ENCODE measurements at places on chromosomes 16 and 17.

- H3K4me3 ChIP-seq: no peak overlapping the region
- no peaks in the 10 kb centered on the region for H3K27me3 ChIP-seq
- no peaks in the 10 kb centered on the region for H3K4me1 ChIP-seq
- DNase-seq: no peak
- H3K27ac ChIP-seq: no peak overlapping the region
Observed at GRCh38 chr16:50830698-50831097, 88.8 kb downstream of the CYLD start.

DNA sequence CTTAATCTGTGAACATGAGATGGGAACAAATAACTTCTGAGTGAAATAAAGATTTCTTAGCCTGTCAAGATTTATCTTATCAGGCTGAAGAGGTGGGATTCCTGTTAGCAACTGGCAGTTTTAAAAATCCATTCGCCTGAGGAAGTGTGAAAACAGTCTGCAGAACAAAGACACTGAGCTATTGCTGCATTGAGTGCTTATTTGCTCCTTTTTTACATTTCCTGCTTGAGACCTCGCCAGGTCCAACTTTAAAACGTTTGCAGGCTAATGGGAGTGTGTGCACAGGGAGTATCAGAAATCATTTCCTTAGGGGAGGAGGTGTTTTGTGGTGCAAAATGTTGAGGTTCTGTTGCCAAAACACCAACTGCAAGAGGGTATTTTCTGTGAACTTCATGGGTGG is 957.8 kb upstream of the RBFOX1 start:
- no peaks in the 10 kb centered on the region for H3K27me3 ChIP-seq
- no peak overlapping the region for H3K4me3 ChIP-seq
- H3K36me3 ChIP-seq: no peaks in the 10 kb centered on the region
- no peak for DNase-seq
- H3K27ac ChIP-seq: no peak overlapping the region
- H3K4me1 ChIP-seq: no peaks in the 10 kb centered on the region

DNA sequence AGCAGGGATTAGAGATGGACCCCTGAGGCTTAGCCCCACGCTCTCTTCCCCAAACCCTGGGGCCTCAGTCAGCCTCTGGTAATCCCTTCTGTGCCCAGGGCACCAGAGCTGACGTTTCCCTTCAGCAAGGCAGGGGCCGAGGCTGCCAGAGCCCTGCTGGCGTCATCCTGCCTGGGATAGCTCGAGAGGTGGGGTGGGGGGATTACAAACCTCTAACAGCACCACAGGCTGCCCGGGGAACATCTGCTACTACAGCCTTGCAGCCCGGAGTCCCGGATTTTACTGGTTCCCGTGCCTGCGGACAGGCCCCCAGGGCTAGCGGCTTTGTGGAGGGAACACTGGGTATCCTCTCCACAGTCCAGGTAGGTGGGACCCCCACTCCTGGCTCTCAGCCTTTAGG is at the start of gene AANAT:
Gene AANAT (plus strand): TSS at position 238 of the 400 bp plus-strand sequence. CDS start 1,144 bp downstream, outside the sequence.
- no peaks in the 10 kb centered on the region for H3K27me3 ChIP-seq
- DNase-seq: no peak
- H3K27ac ChIP-seq: no peak within 1 kb of the TSS
- peaks cover 3% of the 10 kb centered on the region for H3K4me1 ChIP-seq
- no peaks in the 10 kb centered on the region for H3K36me3 ChIP-seq

DNA sequence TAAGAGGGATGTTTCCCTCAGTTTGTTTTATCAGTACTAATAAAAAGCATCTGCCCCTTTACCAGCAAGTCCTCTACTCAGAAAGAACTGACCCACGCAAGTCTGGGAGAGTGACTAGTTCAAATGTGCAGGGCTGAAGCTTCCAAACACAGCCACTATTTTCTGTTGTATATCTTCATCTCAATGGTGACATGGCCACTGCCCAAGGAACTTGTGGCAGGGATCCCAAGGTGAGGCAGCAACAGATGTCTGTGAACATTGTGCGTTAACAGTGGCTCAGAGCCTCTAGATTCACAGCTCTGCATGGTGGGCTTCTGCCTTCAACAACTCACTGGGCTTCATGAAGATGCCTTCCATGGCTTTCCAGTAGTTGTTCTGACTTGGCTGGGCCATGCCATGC is 3.7 kb upstream of the BLTP2 start:
- H3K4me1 ChIP-seq: peaks cover 27% of the 10 kb centered on the region
- no peak overlapping the region for H3K4me3 ChIP-seq
- DNase-seq: no peak
- no peaks in the 10 kb centered on the region for H3K27me3 ChIP-seq

GRCh38 chr16:6356911-6357310 is 975.7 kb upstream of the RBFOX1 start:
- H3K36me3 ChIP-seq: no peaks in the 10 kb centered on the region
- H3K27me3 ChIP-seq: no peaks in the 10 kb centered on the region
- no peaks in the 10 kb centered on the region for H3K4me1 ChIP-seq
- DNase-seq: no peak

DNA sequence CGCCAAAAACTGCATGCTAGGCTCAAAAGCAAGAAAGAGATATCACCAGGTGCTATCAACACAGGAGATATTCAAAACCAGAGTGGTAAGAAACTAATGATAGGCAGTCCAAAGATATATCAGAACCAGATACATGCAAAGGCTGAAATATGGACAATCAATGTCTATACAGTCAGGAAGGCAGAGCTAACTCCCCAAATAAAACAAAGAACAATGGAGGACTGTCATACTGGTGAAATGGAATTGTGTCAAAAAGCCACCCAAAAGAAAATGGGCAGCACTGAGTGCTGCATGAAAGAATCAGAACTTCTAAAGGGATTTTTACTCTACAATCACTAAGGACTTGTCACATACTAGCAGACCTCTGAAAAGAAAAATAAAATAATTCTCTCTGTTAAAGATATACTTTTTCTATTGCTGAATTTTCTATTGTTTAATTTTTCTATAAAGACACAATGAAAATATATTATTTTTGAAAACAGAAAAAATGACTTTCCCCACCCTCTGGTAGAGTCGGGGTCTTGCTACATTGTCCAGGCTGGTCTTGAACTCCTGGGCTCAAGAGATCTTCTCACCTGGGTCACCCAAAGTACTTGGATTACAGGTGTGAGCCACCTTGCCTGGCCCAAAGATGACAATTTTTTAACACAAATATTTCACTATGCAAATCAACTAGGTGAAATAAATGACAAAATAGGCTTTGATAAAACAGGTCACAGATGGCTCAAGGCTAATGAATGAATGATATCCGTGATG is 98.2 kb downstream of the USP32 start:
- no peaks in the 10 kb centered on the region for H3K36me3 ChIP-seq
- H3K4me1 ChIP-seq: peaks cover 8% of the 10 kb centered on the region
- H3K27ac ChIP-seq: no peak overlapping the region
- H3K4me3 ChIP-seq: no peak overlapping the region
- DNase-seq: no peak

- DNase-seq: no peak
- H3K36me3 ChIP-seq: no peaks in the 10 kb centered on the region
- H3K4me1 ChIP-seq: peaks cover 31% of the 10 kb centered on the region
- no peak overlapping the region for H3K4me3 ChIP-seq
- no peak overlapping the region for H3K27ac ChIP-seq
Observed at GRCh38 chr17:7024402-7024785, 1.5 kb downstream of the BCL6B start.

All from body of pancreas (tissue), 4 donors.